ENCODE measurements at places on chromosomes 1 and 21. TPM values are rescaled to one million over a fixed set of nuclear protein-coding genes. Genes with fewer than 3 reads are reported as not detected.

GRCh38 chr1:202639500-202639899, 70.8 kb downstream of the SYT2 start:
- DNase-seq: no peak

DNA sequence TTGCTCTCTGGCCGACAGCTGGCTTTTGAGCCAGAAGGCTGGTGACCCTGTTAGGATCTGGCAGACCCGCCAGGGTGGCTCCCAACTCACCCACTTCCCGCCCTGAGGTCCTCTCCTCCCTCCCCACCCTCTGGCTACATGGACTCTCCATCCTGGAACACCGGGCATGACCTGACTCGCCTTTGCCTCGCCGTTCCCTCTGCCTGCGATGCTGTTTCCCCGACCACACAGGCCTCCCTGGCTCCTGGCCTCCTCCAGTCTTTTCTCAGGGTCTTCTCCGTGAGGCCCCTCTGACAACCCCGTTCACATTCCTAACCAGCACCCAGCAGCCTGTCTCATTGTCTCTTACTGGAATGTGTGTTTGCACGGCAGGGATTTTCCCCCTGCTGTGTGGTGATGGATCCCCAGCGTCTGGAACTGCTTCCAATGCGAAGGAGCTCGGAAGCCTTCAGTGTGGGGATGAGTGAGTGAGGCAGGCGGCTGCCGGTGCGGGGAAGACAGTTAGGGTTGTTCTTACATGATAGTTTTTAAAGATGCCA, 46.0 kb upstream of the POFUT2 start:
- DNase-seq: no peak

GRCh38 chr1:160030657-160031364, 979 bp downstream of the PIGM start:
- DNase-seq: peak; percentile 11

- DNase-seq: no peak
Measured at GRCh38 chr1:207850621-207851407, 60.1 kb downstream of the CD34 start.

DNA sequence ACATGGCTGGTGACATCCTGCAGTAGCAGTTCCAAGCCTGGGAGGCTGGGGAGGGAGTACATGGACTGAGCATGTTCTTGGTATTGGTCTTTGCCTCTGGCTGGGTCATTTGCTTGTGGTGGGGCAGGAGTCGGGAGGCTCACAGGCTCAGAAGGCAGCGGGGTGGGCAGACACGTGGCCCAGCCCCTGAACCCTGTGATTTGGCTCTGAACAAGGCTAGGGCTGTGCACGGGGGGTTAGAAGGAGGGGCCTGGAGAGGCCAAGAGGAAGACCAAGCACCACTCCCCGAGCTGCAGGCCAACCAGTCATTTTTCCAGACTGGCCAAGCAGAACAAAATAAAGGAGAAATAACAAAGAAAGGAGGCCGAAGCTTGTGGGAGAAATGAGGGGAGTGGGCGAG, 9.7 kb upstream of the PRELP start:
- DNase-seq: no peak

DNA sequence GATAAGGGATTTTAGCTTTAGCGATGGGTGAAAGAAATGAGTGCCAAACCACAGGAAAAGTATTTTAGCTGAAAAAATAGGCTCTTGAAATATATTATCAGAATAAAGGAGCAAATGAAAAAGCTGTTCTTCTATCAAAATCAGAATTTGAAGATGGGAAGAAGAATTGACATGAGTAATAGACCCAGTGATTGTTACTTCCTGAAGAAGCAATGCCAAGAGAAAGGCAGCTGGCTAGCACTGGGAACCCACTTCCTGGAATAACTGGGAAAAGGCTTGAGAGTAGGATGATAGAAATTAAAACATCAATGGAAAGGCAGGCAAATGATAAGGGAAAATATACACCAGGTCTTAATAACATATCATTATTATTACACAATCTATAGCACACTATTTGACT, 29.9 kb upstream of the LYPLAL1 start:
- no peak for DNase-seq

GRCh38 chr1:164953098-164953497, 394.1 kb downstream of the PBX1 start:
- no peak for DNase-seq

- DNase-seq: no peak
Measured at GRCh38 chr1:182709225-182709764, 24.9 kb upstream of the RGS8 start.

DNA sequence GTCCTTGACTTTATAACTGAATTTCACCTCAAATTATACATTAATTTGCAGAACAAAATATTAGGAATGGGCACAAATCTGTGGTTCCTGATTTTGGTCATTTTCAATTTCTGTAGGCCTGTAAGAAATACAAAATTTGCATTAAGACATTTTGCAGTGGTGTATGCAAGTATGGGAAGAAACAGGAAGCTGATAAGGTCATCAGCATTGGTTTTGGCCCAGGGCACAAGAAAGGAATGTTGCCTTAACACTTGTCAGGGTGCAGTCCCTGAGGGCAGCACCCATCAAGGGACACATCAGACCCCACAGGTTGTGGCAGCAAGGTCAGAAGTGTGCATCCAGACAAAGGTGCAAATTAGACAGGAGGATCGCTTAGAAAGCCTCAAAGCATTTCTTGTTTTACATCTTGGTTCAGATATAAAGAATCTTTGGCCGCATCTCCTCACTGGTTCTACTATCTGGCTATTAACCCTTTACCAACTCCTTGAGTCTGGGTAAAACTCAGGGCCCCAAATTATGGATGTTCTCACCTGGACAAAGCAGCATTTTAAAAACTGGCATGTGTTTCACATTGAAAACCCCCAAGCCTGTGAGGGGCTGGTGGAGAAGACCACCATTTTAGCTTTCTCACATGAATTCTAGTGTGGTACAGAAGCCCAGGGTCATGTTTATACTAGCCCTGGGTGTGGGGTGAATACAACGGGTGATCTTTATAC, 182.4 kb downstream of the CDC7 start:
- DNase-seq: no peak

GRCh38 chr1:33841494-33841893, 22.4 kb upstream of the HMGB4 start:
- DNase-seq: no peak

- DNase-seq: no peak
Measured at GRCh38 chr1:43991200-43991475, 261 bp upstream of the CCDC24 start.

GRCh38 chr1:85296980-85297379, 20.5 kb upstream of the BCL10 start:
- DNase-seq: no peak

- no peak for DNase-seq
Measured at GRCh38 chr1:63319046-63320021, 3.0 kb upstream of the FOXD3 start.

DNA sequence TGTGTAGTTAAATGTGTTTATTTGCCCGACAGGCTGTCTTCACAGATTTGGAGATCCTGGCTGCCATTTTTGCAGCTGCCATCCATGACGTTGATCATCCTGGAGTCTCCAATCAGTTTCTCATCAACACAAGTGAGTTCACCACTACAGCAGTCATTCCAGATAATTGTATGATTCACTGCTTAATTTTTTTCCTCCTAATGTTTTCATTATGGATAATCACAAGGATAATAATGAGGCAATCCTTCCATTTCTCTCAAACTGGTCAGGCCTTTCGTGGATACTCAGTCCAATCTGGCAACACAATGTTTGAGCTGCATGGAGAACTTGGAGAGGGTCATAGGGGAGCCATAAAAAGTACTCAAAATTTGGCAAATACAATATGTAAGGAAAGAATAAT, 168.3 kb upstream of the SGIP1 start:
- no peak for DNase-seq

- DNase-seq: no peak
Measured at GRCh38 chr1:207331354-207332313, 10.2 kb downstream of the CD55 start.

DNA sequence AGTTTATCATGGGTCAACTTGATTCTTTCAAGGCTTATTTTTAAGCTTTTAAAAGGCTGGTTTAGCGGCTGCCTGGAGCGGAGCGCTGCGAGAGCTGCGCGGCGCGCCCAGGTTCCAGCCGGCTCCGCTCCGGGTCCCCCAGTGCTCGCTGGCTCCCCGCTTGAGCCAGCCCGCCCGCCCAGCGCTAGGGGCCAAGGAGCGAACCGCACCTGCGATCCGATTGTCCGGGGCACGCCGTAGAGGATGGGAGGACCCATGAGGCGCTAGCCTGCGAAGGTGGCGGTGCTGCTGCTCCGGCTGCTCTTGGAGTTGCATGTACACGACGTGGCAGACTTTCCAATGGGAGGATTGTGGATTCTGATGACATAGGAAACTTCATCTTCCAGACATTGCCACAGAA, 9.9 kb upstream of the CFHR4 start:
- no peak for DNase-seq

DNA sequence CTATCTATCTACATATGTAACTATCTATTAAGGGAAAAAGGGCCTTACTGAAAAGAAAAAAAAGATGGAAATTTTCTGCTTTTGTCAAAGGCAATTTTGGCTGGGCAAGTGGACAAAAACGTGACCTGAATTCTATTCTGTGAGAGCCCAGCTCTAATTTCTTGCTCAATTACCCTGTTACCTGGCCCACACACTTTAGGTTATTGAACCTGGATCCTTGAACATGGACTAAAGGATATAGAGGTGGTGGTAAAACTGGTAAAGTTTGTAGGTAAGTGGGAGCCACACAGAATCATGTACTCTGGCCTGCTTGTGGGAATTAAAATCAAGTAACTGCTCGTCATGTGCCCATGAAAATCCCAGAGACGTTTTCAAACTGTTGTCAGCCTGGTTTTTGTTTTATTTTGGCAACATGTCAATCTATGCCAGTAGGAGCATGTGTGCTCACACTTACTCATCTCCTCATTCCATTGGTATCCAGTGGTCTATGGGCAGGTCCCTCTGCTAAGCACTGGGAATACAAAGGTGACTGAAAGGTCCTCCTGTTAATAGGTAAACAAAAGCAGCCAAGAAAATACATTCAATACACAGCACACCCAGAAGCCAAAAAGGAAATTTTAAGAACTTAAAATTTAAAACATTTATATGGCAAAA, 113.7 kb upstream of the WARS2 start:
- DNase-seq: no peak

GRCh38 chr21:16086936-16087335, 357.2 kb downstream of the USP25 start:
- no peak for DNase-seq

DNA sequence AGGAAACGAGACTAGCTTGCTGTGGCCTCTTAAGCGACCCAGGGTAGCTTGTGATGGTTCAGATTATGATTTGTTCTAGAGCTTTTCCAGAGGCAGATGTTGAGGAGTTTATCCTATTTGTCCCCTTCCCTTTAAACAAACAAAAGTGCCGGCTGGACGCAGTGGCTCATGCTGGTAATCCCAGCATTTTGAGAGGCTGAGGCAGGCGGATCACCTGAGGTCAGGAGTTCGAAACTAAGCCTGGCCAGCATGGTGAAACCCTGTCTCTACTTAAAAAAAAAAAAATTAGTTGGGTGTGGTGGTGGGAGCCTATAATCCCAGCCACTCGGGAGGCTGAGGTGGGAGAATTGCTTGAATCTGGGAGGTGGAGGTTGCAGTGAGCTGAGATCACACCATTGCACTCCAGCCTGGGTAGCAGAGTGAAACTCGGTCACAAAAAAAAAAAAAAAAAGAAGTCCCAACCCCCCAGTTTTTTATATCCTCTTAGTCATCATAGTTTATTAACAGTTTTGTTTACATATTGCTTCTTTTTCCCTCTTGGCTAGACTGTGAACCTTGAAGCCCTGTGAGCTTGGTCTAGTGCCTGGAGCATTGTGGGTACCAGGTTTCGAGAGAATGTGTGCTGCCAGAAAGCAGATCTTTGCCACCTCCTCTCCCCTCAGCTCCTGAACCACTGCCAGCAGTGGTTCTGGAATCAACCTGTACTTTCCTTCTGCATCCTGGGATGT, 29.8 kb downstream of the MAPKAPK2 start:
- peak; percentile 50 for DNase-seq

- no peak for DNase-seq
Measured at GRCh38 chr1:20530306-20530705, 22.1 kb upstream of the FAM43B start.

DNA sequence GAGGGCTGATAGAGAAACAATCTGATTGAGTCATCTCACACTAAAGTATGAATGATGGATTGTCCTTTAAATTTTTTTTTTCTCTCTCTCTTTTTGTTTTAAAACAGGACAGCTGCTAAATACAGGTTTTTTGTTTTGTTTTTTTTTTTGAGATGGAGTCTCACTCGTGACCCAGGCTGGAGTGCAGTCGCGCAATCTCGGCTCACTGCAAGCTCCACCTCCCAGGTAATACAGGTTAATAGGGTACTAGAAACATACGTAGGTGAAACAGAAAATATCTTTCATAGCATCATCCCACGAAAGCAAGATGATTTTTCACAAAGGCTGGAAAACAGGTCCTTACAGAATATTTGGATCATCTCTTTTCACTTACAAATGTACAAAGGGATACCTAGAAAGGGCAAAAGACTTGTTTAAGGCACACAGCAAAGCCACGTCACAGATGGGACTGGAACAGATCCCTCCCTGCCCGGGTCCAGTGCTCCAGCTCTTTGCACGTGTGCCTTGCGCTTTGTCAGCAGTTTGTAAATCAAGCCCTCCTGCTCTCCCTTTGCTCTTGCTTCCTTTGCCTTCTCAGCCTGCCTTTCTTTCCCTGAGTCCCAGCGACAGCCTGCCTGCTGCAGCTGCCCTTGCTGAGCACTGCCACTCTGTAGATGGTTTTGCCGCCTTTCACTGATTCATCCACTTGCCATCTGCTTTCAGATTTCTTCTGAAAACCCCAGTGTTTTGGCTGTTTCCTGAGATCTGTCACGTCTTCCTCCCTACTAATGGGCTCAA, 171.3 kb upstream of the BEND5 start:
- no peak for DNase-seq

- DNase-seq: peak; percentile 78
Measured at GRCh38 chr21:36419996-36420395, 34.8 kb downstream of the CHAF1B start.

DNA sequence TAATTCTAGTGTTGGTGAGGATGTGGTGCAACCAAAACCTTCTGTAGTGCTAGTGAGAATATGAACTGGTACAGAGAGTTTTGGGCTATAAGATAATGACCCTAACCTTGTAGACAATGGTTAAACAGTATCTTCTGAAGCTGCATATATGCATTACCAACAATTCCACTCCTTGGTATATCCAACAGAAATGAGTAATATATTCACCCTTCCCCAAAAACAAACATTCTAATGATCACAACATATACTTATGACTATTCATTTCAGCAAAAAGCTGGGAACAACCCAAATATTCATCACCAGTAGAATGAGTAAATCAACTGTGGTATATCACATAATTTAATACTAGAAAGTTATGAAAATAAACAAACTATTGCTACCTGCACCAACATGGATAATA, 39.6 kb upstream of the DPYD start:
- DNase-seq: no peak

DNA sequence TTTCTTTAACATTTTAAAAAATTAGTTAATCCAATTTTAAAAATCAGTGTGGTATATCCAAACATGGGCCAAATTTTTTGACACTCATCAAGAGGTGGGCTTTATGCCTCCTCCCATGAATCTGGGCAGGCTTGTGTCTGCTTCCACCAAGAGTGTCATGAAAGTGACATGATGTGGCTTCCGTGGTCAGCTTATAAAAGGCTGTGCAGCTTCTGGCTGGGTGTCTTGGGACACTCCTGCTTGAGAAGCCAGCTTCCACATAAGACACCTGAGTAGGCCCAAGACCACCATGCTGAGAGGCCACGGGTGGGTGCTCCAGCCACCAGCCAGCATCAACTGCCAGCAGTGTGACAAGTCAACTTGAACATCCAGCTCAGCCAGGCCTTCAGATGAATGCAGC, 74.3 kb upstream of the RUNX3 start:
- no peak for DNase-seq

The PTPN22 gene
- 4.0 TPM for total RNA-seq

The PRAMEF1 gene
- total RNA-seq: not detected

The LRRC71 gene
- total RNA-seq: 1.2 TPM

The PLEKHA6 gene
- total RNA-seq: 99.6 TPM

The SH3BGR gene
- 9.8 TPM for total RNA-seq

The AMY1B gene
- total RNA-seq: not detected
